ENCODE measurements at places on chromosomes 3 and 15.

DNA sequence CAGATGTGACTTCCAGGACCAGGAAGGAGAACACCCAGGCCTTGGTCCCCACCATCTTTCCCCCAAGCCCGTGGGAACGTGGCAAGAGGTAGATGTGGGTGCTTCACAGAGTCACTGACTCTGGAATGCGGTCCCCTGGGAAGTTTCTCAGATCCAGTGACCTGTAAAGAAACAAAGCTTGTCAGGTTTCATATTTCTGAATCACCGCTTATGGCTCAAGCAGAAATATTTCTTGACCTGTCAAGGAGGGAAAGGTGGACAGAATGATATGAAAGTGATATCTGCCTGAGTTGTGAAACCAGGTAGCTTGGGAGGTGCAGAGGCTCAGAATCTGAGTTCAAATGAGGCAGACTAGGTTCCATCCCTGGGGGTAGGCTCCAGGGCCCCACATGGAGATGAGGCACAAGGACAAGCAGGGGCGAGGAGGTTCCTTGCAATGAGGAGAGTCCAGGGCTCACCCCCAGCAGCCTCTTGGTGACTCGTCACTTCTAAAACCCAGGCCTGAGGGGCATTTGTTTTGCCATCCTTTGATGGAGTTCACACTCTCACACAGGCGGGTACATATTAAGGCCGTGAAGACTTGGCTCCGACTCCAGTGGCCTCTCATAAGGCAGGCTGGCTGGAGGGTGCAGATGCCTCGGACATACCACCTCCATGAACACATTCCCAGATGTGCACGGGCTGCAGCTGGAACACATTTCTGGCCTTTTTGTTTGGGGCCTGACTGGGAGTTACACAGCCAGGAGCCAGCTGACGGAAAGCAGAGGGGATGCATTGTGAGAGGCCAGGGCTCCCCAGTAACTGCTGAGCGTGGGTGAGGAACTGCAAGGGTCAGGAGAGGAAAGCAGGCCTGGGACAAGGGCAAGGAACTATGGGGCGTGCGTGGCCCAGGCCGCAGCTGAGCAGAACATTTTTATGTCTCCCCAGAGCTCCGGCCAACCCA lies 1.3 kb downstream of the CILP start:
- DNase-seq = no peak

- DNase-seq = peak; percentile 17
Measured at GRCh38 chr3:78823859-78824258, 943.9 kb downstream of the ROBO1 start.

DNA sequence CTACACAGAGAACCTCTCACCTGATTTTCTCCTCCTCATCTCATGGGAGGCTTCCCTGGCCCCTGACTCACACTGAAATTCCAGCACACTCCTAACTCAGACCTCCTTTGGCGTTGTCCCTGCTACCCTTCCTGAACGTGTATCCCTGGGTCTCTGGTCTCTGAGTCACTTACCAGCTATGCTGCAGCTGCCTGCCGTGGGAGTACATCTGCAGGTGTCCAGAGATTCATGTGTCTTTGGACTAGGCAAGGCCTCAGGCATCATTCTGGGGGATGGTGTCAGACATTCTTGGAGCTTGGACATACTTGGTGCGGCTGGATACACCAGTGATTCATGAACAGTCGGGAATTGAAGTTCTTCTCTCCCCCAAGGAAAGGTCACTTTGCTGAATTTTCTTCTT lies 148.8 kb upstream of the TRIM42 start:
- DNase-seq = no peak

DNA sequence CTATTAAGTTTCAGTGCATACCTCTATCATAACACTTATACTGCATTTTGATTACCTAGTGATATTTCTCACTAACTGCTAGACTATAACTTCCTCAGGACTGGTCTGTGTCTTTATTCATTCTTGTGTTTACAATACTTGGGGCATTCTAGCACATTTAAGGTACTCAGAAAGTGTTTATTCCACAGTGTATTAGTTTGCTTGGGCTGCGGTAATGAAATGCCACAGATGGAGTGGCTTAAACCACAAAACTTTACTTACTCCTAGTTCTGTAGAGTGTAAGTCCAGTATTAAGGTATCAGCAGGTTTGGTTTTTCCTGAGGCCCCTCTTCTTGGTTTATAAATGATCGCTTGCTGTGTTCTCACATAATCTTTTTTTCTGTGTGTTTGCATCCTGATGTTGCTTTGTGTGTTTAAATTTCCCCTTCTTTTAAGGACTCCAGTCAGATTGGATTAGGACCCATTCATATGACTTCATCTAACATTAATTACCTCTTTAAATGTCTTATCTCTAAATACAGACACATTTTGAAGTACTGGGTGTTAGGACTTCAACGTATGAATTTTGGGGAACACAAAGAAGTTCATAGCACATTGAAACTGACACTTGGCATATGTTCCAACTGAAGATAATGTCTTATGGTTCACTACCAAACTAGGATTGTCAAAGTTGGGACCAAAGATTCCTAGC lies 23.9 kb downstream of the RNF111 start:
- no peak for DNase-seq

- DNase-seq = no peak
Measured at GRCh38 chr3:109597444-109597843, 260.1 kb upstream of the DPPA4 start.

DNA sequence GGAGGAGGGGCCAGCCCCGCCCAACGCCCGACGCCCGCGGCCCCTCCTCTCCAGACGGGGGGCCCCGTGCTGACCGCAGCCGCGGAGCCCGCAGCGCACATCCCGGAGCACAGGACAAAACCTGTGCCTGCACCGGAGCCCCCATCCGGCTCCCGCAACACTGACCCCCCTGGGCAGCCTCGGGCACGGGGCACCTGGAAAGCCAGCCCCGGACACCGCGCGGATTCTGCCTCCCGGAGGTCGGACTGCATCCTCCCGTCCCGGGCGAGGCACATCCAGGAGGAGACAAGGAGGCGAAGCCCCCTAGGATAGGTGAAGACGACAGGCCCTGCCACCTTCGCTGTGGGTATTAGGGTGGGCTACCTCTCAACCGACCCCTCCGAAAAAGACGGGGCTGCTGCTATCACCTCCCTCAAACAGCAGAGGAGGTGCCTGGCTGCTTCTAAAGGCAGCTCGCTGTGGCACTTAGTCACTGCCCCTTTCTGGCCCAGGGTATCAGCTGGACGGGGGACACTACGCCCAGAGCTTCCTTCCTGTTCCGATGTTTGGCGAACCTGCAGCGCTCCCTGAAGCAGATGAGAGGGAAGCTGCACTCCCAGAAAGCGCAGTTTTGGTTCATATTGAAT lies 10.6 kb downstream of the XXYLT1 start:
- no peak for DNase-seq

Measured in fibroblast of skin of left quadriceps (primary cell).